ENCODE measurements at places on chromosomes 5 and 9.

DNA sequence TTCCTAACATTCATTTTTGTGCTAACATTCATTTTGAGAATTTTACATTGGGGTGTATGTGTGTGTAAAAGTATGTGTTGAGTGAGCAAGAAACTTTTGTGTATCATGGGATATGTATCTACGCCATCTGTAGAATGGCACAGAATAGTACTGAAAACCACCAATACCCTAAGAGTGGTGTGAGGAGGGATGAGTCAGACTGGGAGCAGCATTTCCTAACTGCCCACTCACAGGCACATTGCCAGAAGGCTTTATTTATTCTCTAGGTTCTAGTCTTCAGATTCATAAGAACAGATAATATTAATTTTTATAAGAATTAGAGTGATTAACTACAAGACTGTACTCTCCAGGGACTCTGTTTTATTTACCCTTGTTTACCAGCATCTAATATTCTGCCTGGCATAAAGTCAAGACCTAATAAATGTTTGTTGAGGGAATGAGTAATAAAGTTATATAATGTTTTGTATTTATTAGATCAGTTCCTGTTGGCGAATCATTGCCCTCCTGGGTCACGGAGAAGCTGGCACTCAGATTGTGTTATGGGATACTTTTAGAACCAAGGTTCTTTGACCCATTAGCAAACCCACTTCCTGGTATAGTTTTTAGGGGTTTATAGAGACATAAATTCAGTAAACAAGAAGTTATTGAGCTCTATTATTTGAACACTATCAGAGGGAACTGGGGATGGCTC is 159.1 kb upstream of the PPP2R2B start:
- DNase-seq = no peak

DNA sequence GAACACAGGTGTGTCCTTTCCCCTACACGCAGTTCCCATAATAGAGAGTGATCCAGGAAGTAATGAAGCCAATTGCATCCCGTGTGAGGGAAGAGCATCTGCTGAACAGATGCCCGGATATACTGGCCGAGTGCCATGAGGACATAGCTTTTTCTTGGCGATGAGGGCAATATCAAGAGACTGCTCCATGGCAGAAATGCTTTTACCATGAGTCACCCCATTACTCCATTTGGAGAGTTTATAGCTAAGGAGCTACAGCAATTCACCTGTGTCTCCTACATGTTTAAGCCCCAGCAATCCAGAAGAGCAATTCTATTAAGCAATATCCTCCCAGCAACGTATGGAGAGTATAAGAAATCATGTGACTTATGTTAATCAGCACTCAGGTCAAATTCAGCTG is 222.0 kb upstream of the KLF4 start:
- DNase-seq = no peak

- DNase-seq = no peak
Measured at GRCh38 chr9:36993933-36994764, 39.9 kb downstream of the PAX5 start.

DNA sequence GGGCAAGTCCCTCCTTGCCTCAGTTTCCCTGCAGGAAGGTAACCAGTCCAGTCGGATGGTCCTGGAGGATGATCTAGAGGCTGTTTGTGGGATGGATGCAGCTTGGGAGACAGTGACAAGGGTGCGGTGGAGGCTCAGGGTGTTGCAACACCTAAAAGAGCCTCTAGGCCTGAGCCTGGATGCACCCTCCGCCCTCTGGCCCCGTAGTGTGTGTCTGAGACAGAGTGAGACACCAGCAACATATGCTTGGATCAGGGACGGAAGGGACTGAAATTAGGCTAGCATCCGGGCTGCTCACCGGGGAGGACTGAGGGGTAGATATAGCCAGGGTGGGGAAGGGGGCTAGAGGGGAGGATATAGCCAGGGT is 1.1 kb downstream of the CRAT start:
- DNase-seq = peak; percentile 75

DNA sequence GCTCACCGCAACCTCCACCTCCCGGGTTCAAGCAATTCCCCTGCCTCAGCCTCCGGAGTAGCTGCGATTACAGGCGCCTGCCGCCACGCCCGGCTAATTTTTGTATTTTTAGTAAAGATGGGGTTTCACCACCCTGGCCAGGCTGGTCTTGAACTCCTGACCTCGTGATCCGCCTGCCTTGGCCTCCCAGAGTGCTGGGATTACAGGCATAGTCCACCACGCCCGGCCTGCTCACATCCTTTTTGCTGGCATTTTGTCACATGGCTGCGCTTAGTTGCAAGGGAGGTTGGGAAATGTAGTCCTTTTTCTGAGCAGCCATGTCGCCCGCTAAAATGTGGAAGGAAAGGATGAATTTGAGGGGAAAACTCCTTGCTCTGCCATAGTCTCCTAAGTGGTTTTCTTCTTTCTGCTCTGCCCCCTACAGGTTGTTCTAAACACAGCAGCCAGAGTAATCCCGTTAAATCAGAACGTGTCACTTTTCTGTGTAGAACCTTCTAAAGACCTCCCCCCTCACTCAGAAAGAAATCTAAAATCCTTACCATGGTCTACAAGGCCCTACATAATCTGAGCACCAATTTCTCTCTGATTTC is 57.8 kb upstream of the HSPA9 start:
- peak; percentile 76 for DNase-seq

DNA sequence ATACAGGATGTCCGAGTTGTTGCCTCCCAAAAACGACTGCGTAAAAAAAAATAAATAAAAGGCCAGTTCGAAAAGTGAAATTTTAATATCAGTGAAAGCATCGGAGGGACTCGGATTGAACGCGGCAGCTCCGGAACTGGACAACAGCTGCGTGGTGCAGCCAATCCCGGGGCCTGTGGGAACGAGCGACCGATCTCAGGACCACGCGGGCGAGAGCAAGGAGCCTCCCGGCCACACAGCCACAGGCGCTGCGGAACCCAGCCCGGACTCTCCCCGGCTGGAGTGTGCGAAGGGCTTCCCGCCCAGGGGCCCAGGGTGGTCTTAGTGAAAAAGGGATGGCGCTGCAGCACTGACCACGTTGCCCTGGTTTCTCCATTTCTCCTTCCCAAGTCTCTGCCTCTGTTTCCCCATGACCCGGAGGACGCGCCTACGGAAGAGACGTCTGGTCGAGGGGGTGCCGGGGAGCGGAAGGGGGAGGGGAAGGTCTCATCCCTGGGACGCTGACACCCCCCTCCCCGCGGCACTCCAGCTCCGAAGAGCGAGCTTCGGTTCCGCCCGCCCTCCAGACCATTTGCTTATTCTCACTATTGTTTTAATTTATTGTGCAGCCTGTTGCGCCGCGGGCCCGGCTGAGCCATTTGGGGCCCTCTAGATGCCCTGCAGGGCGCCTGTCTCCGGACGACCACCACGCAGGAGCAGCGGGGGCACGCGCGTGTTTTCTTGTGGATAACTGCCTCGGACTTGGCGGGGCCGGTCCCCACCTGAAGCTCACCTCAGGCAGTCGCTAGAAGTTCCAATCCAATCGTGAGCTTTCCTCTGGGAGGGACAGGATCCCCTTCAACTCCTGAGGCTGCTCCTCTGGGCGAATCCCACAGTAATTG is 303.0 kb downstream of the PARP8 start:
- DNase-seq = no peak

DNA sequence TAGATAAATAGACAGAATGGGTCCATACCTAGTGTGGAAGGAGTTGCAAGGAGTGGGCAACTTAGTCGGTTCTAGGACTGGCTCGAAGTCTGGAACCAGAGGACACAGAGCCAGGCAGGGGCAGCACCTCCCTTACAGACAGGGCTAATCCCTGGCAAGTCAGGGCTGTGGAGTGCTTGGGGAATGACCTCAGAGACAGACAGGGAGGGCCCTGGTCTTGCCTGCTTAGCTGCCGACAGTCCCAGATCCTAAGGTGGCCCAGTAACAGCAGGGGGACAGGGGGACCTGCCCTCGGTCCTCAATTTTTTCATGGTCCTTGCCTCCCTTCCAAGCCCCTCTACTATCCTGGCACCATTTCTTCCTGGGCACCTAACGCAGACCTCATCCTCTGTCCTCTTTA is 222.4 kb upstream of the TNC start:
- no peak for DNase-seq

GRCh38 chr5:56328753-56329560 is 95.8 kb upstream of the ANKRD55 start:
- DNase-seq = no peak

GRCh38 chr5:151935135-151935695 is 10.6 kb upstream of the GLRA1 start:
- no peak for DNase-seq

All from right cardiac atrium (tissue), 5 donors.